ENCODE measurements at places on chromosomes 11 and 22. TPM values are rescaled to one million over a fixed set of nuclear protein-coding genes. Genes with fewer than 3 reads are reported as not detected.

DNA sequence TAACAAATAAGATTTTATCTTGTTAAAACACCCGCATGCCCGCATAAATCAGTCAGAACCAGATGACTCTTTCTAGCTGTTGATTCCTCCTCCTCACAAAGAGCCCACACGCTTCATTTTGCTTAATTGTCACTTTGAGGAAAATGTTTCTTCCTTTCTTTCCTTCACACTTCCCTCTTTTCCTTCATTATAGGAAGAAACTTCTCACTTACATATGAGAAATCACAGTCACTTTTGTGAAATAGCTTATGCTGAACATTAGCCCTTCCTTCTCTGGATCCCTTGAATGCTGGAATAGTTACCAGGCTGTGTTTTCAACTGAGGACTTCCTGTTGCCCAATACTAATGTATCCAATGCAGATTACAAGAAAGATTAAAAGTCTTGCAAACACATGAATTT, 5.8 kb downstream of the MS4A6E start:
- no peak for DNase-seq

Gene FOLR1
- 6.7 TPM for total RNA-seq

- DNase-seq, result no peak
These were observed 209.2 kb upstream of the TBCEL start for GRCh38 chr11:120814531-120815318.

- DNase-seq, result no peak
These were observed 87.5 kb downstream of the DDX10 start for GRCh38 chr11:108752297-108752751.

DNA sequence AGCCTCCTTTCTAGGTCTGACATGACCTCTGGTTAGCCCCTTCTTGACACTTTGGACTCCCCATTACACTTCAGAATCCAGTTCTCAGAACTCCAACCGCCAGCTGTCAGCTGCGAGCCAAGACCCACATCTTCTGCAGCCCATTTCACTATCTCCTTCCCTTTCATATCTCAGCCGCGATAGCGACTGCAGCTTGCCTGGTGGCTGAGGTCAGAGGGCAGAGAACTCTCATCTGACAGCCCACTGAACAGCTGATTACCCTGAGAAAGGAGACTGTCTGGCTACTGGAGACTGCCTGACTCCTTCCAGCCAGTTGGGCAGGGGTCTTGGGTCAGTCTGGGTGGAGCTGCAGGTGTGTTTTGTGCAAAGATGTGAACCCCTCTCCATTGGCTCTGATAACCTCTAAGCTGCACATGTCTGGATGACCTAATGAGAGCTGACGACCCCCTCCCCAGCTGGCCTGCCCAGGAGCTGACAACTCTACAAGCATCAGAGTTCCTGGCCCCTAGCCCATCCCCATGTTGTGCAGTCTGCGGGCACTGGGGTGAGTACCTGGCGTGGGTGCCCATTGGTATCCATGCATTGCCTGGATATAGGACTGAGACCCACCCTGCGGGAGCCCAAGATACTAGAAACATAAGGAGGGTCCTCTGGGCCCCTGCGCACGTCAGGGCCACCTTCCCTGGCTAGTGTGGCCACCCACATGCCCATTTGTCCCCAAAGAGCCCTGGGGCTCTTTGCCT, 1.1 kb downstream of the CHRM1 start:
- no peak for DNase-seq

DNA sequence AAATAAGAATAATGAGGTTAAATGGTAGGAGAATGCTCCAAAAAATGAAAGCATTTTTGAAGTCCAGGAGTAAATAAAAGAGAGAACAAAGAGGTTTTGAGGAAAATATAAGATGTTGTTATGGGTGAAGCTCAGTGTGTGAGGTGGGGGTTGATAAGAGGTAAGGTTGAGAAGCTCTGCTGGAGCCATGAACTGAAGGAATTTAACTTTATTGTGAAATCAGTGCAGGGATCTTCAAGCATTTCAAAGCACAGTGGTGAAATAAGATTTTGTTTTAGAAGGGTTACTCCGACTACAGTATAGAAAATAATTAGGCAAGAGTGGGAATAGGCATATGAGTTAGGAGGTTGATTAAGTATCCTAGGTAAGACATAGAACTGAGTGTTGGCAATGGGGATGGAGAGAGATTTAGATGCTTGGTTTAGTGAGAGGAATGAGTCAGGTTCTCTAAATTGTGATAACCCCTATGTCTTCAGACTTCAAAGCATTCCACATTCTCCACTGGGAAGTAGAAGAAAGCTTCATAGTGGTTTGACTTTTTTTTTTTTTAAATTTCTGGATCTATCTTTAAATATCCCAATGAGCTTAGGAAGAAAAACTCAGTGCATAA, 403.2 kb downstream of the AASDHPPT start:
- no peak for DNase-seq

GRCh38 chr11:108025387-108026080, 16.8 kb downstream of the CUL5 start:
- no peak for DNase-seq
